Stimulated activated CD4-positive, alpha-beta T cell treated with anti-CD3 and anti-CD28 coated beads, Interleukin-1b, Interleukin-23, amount 100 ng/mL, for 24 hours (primary cell): ENCODE measurements at places on chromosomes 11 and 22.

DNA sequence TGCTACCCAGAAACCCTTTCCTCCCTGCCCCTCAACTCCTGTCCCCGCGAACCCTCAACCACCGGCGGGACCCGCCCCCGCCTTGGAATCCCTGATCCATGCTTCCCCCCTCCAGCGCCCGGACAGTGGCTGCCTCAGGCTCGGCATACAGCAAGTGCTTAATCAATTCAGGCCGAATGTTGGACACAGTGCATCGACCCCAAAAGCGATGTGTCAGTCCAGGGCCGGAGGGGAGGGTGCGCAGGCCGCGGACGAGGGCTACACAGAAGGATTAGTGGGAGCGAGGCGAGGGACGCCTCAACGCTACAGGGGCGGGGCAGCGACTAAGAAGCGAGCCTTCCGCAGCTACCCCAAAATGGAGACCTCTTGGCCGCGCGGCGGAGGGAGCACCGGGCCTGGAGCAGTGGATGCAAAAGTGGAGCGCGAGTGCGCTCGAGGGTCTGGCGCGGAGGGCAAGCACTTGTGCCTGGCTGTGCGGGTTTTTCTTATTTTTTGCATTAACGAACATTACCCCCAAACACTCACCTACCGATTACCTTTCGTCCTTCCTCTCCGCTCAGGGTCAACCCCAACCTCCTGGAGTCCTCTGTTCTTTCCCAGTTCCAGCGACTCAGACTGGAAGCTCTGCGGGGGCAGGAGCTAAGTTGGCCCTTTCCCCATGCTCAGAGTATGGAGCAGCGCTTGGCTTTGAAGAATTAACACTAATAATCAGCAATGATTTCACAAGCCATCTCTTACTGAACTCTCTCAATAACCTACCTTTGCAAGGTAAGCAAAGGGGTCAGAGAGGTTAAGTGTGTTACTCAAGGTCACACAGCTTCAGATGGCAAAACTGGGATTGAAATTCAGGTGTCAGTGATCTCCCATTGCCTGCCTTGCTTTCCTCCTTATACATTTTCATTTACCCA is 30.0 kb upstream of the WNT11 start:
- DNase-seq: no peak

DNA sequence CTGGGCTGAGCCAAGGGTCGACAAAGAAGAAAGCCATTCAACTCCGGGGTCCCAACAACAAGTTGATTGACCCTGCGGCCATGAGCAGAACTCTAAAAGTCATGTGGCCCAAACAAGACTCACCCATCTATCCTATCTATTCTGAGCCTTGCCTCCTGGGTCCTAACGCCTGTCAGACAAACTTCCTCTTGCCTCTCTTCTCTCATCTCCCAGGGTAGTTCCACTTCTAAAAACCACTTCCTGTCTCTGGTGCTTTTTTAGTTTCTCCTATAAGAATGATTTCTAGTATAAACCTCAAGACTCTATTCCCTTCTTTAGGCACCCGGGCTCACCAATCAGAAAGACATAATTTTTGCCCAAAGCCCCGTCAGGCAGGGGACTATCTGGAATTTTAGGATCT is 530.2 kb downstream of the DLG2 start:
- DNase-seq: no peak

- DNase-seq: no peak
These were observed 14.3 kb upstream of the LINC01488 start for GRCh38 chr11:69467196-69467595.

DNA sequence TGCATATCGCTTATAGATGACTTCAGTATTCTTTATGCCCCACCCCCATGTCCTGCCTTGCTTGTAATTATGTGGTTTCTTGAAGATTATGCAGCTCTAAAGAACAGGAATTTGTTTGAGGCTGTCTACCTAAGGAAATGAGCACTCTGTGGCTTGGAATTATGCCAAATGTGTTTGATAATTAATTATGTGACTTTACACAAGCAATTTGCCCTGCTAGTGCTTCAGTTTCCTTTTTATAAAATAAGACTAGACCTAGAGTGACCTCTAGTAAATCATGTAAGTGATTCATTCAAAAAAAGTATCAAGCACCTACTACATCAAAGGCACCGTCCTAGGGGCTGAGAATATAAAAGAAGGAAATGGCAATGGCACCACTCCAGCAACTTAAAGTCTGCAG is 491.5 kb upstream of the KIRREL3 start:
- no peak for DNase-seq

DNA sequence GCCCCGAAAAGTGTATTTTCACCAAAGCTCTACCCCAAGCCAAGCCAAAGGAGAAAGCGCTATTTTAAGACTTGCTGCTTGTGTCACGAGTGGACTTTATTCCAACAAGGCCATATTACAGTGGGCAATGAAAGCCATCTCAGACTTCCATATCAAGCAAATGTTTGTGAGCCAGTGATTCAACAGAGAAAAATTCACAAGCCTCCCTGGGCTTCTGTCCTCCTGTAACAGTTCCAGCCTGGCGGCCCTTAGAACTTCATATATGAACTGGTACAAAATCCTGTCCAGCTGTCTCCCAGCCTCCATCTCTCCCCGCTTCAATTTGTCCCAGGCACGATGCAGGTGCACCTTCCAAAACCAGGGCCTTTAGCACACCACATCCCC is 11.2 kb downstream of the LARGE1 start:
- DNase-seq: no peak

- DNase-seq: no peak
These were observed 89.3 kb downstream of the PRR5L start for GRCh38 chr11:36385121-36385970.

DNA sequence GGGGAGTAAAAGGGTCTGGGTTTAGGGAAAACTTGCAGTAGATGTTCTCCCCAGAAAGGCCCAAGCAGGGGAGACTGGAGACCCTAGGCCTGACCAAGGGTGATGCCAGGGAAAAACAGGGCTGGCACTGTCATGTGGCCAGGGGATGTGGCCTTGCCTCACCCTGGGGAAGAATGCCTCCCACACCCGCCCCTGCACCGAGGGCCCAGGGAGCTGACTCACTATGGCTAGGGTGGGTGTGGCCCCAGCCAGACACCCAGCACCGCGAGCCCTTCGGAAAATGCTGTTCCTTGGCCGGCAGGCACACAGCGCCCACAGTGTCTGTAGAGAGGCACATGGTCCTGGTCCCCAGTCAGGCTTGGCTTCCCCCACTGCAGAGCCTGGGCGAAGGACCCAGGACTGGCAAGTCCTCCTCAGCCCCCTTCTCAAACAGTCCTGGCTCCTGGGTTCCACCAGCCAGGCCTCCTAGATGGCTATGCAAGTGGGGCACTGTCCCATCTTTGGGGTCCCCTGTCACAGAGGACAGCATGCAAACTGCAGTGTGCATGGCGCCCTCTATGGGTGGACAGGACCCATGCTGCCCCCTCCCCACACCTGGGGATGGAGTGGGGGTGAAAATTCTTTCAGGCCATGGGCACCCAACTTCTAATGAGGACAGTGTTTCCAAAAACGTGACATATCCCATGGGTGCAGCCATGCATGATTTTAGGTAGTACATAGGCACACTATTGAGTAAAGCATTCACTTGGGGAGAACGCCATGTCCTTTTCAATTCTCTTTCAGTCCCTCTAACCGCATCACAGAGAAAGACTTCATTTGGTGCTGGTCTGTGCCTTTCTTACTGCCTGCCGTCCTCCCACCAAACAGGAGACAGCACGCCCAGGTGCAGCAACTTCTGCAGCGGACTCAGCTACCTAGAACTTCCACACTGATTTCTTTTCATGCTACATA is 15.2 kb downstream of the TMPRSS5 start:
- no peak for DNase-seq

DNA sequence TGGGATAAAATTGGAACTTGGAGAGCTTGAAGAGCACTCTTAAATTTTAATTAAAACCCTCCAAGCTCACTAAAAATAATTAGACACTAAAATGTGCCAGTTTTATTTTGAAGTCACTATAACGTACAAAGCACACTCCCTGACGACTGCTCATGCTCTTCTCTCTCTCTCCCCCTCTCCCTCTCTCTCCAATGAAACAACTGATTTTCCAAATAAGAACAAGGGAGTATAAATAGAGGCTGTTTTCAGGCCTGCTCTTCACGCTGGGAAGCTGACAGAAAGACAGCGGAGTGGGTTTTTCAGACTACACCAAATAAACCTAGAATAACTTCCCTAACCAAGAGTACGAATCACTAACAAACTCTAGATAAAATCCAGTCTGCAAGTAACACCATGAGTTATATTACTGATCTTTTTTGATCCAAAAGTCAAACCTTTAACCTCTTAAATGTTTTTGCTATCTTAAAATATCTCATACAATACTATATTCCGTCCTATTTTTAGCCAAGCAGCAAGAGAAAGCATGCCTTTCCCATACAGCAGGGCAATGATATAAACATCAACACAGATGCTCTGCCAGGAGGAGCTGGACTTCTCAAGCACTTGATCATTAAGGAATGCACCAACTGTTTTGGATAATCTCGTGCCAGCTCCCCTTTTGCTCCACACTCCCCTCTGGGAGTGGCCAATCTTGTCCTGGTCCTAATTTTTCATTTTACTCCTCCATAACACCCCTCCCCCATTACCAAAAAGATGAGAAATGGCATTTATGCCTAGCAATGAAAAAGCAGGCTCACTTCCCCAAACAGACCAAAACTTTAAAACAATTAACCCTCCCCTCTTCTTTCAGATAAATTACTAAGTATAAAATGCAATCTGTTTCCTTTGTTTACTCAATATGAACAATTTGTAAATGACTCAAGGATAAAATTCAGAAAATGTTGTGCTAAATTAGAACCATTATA is 116.9 kb downstream of the SOX6 start:
- DNase-seq: no peak

- DNase-seq: no peak
These were observed 150.2 kb downstream of the TYR start for GRCh38 chr11:89327885-89328284.

DNA sequence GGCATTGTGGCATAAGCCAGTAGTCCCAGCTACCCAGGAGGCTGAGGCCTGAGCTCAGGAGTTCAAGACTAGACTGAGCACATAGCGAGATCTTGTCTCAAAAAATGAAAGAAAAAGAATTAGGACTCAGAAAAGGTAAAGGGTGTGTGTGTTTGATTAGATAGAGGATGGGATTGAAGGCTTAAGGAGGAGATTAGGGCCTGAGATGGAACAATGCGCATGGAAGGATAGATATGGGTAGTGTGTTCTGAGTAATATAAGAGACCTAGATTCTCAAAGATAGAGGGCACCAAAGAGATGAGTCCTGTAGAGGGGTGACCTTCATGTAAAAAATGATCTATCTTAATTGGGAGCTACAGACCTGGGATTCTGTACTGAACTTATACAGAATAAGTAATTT is 17.3 kb upstream of the RAB30 start:
- DNase-seq: no peak

DNA sequence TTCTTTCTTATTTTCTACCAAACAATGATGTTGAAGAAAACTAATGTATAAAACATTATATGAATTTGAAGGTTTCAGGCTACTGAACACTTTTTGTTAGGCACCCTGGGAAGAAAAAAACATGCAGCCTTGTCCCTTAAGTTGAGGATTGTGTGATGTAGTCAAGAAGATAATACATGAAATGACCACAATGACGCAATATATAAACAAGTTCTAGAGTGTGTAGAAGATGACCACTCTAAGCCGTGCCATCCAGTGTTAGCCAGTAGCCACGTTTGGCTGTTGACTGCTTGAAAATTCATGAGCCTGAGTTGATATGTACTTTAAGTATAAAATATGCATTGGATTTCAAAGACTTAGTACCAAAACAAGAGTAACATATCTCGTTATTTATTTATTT is 16.2 kb downstream of the SWAP70 start:
- no peak for DNase-seq

- no peak for DNase-seq
These were observed 15.0 kb downstream of the SUN2 start for GRCh38 chr22:38740754-38741153.

GRCh38 chr11:36452961-36453360 is 57.1 kb downstream of the TRAF6 start:
- DNase-seq: no peak

- DNase-seq: no peak
These were observed 12.0 kb upstream of the RBX1 start for GRCh38 chr22:40939202-40939601.

DNA sequence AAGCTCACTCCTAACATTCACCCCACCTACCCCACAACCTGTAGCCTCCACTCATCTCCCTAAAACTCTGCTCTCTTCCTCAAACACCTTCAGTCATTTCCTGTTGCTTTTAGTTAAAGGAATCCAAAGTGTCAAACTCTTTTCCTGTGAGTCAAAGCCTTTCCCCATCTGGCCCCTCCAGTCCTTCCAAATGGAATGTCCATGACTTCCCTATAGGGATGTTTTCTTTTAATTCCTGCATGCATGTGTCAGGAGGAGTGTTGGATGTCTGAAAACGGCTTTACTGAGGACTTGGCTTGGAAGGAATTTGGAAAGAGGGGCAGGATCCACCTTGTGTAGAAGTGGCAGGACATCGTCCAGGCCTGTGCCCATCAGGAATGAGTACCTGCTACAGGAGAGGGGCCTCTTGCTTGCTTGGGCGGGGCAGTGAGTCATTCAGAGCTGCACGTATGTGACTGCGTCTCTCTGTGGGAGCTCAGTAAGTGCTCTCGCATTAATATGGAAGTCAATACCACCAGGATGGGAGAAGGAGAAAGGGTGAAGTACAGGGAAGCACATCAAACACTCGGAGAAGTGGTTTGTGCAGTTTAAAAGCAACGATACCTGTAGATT is 491.9 kb downstream of the OPCML start:
- no peak for DNase-seq

- no peak for DNase-seq
These were observed 24.0 kb downstream of the KCTD21 start for GRCh38 chr11:78164471-78164870.

GRCh38 chr22:50167689-50168489 is 2.6 kb upstream of the PANX2 start:
- no peak for DNase-seq

GRCh38 chr22:30891443-30891755 is 77.2 kb downstream of the MORC2 start:
- DNase-seq: no peak

DNA sequence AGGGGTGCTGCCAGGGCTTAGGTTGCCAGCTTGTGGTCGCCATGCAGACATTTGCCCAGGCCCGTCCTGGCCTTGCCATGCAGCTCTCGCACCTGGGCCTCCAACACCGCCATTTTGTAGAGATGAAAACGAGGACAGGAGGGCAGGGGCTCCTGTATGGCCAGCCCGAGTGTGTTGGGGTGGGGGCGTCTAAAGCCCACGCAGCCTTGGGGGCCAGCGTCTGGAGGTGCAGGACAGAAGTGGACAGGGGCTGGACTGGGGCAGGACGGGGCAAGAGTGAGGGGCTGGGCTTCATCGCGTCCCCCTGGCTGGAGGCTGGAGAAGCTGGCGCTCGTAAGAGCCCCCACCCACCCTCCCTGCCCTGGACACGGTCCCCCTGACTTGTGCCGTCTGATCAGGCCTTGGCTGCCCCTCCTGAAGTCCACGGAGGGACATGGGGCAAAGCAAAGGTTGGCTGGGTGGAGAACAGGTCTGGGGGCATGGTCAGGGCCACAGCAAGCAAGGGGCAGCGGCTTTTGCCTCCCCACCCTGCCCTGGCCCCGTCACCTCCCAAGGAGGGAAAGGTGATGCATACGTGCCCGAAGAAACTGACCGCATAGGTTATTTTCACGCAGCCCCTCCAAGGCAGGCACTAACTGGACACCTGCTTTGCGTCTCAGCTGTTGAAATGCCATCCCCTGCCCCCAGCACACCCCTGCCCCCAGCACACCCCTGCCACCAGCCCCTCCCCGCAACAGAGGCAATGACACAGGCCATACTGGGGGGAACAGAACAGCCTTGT is 815 bp downstream of the TNNT3 start:
- no peak for DNase-seq

- DNase-seq: no peak
These were observed 19.1 kb downstream of the OR51E1 start for GRCh38 chr11:4662876-4663275.
